ENCODE measurements at places on chromosomes 11 and 22.

- peak; percentile 52 for DNase-seq
Observed at GRCh38 chr11:119093942-119094815, 7.5 kb downstream of the DPAGT1 start.

DNA sequence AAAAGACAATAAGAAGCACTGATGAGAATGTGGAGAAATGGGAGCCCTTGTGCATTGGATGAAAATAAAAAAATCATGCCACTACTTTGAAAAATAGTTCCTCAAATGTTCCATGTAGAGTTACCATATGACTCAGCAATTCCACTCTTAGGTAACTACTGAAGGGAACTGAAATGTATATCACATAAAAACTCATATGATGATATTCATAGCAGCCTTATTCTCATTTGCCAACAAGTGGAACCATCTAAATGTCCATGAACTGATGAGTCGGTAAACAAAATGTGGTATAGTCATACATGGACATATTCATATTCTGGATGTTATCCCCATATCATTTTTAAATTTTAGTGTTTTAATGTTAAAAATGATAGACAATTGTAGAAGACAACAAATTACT, 3.5 kb downstream of the KRTAP5-9 start:
- DNase-seq = no peak

- no peak for DNase-seq
Observed at GRCh38 chr22:41216984-41217383, 11.9 kb downstream of the L3MBTL2 start.

- DNase-seq = no peak
Observed at GRCh38 chr11:1508986-1509385, 22.4 kb upstream of the MOB2 start.

All from activated T-cell treated with anti-CD3 and anti-CD28 coated beads, Interleukin-2, amount 50 U/mL, for 48 hours (primary cell).